ENCODE measurements at places on chromosomes 3 and 15. TPM values are rescaled to one million over a fixed set of nuclear protein-coding genes. Genes with fewer than 3 reads are reported as not detected.
A peak's percentile ranks its signal among the peaks of the same experiment; 100 is the strongest.

The GOLGA6A gene
- under 0.01 TPM for total RNA-seq

DNA sequence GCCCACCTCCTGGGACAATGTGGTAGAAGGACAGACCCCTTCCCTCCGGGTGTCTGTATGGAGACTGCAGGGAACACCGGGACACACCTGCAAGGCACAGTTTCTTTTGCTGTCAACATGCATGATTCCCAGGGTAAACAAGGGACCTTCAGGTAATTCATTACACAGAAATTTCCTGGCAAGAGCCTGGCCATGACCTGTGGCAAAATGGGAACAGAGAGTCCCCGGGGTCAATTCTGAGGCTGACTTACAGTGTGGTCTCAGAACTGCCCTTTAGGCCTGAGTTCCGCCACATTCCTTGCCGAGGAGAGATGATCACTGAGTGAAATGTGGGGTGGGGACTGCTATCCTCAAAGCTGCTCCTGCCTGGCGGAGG, 6.3 kb downstream of the STARD5 start:
- DNase-seq: no peak

DNA sequence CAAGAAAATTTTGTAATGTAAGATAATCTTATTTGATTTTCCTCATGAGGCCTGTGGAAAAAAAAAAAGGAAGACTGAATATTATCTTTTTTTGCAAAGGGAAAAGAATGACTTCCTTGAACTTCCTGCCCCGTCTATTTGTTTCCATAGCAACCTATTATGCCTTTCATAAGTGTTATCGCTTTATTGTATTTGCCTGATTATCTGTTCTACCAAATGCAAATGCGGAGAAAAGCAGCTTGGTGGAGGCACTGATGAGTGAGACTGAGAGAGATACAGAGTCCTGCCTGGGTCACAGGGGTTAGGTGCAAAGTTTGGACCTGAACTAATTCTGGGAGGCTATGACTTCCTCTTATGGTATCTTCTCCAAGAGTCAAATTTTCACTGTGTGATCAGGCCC, 334.0 kb upstream of the KCNMB2 start:
- DNase-seq: no peak

DNA sequence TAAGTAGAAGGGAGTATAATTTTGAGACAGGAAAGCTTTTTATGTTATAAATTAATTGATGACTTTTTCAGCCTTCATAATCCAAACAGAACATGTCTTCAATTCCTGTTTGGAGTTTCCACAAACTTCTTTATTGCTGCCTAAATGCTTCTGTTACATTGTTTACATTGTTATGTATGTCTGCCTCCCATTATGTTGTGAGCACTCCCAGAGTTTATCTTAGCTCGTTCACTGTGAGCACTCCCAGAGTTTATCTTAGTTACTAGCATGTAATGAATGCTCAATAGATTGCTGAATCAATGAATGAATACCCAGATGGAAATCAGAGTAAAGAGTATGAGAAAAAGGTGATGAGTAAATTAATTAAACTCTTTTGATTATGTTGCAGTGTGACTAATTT, 1178.0 kb downstream of the ROBO1 start:
- DNase-seq: no peak

- peak; percentile 51 for DNase-seq
Observed at GRCh38 chr3:15557511-15557946, 36.0 kb upstream of the COLQ start.

The SLC28A1 gene
- not detected for total RNA-seq

- DNase-seq: no peak
Observed at GRCh38 chr3:7813365-7813764, 688.3 kb upstream of the LMCD1 start.

DNA sequence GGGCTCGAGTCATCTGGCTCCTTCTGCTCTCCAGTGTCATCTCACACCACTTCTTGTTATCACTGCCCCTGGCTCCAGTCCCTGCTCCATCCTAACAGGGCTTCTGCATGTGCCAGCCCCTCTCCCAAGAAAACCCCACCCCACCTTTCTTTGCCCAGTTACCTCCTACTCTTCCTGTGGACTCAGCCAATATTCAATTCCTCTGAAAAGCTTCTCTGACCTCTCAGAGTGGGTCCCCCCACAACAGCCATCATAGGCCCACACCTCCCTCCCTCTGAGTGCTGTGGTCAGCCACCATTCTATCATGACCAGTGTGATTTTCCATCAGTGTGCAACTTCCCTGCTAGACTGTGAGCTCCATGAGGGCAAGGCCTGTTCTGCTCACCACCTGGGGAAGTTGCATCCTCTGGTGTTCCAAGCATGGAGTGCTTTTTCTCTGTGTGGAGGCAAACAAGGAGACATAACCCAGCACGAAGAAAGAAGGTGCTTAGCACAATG, 71.6 kb downstream of the ADCY5 start:
- no peak for DNase-seq

GRCh38 chr3:13537244-13537908, 11.5 kb upstream of the FBLN2 start:
- no peak for DNase-seq

GRCh38 chr3:123027292-123028232, at the start of gene SEMA5B:
Gene SEMA5B, minus strand, starts transcription at chr3:123027763. Its CDS starts 66,500 bp downstream, at chr3:122961263.
- peak; percentile 86 for DNase-seq

- no peak for DNase-seq
Observed at GRCh38 chr3:42042747-42043098, 48.4 kb upstream of the TRAK1 start.

- DNase-seq: peak; percentile 96
Observed at GRCh38 chr15:51829376-51830275, at the start of gene TMOD3. Gene TMOD3, plus strand, starts transcription at chr15:51829653. Its CDS starts 33,232 bp downstream, at chr15:51862885.

GRCh38 chr15:66288551-66289185, 4.7 kb upstream of the DIS3L start:
- DNase-seq: peak; percentile 23

The CASR gene
- not detected for total RNA-seq

The TRIM42 gene
- not detected for total RNA-seq

- no peak for DNase-seq
Observed at GRCh38 chr3:168066882-168067281, 28.8 kb downstream of the GOLIM4 start.

The INSYN1 gene
- 4.7 TPM for total RNA-seq

The GP9 gene
- not detected for total RNA-seq

- DNase-seq: no peak
Observed at GRCh38 chr3:185470323-185470722, 28.5 kb downstream of the TMEM41A start.

The CD276 gene
- total RNA-seq: 154 TPM

The CKMT1A gene
- not detected for total RNA-seq

- DNase-seq: no peak
Observed at GRCh38 chr3:36312351-36312750, 68.0 kb upstream of the STAC start.

The APOD gene
- total RNA-seq: 1.4 TPM

- peak; percentile 18 for DNase-seq
Observed at GRCh38 chr3:170865209-170866094, 4.5 kb downstream of the RPL22L1 start.

GRCh38 chr3:157107644-157108133, 52.3 kb downstream of the CCNL1 start:
- no peak for DNase-seq

DNA sequence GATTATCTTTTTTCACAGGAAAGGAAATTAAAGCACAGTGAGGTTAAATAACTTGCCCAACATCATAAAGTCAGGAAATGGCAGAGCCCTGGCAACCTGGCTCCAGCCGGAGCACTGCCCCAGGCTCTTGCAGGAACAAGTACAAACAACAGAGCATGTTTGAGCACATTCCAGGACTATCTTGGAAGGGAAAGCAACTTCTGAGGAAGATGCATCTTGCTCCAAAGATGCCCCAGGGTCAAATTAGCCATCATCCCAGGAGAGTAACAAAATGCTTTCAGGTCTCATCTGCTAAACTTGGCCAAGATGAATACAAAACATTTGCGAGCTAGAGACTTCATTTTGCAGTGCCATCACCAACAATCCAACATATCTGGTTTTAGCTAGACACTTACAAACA, 162.4 kb upstream of the LRRN1 start:
- no peak for DNase-seq

The ALDH1A3 gene
- total RNA-seq: 61.6 TPM
